ENCODE measurements at places on chromosomes 2 and 18.

DNA sequence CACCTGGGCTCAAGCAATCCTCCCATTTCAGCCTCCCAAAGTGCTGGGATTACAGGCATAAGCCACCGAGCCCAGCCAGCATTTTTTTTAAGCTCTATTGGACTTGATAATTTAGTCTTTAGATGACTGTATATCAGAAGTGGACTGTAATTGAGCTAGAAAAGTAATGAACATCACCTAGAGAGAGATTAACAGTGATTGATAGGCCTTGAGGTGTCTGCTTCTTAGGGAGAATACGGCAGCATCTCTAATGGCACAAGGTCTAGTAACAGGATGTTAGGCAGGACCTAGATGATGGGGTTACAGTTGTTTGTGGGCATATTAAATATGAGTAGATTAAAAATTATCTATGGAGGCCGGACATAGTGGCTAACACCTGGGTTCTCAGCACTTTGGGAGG lies 17.7 kb upstream of the UGGT1 start:
- no peak for DNase-seq

- no peak for DNase-seq
Measured at GRCh38 chr18:45850021-45850420, 24.5 kb downstream of the SIGLEC15 start.

GRCh38 chr18:36017232-36017631 lies 44.8 kb downstream of the RMP24 start:
- DNase-seq = no peak

GRCh38 chr2:113370478-113371091 lies 66.9 kb upstream of the ZNG1B start:
- DNase-seq = no peak

DNA sequence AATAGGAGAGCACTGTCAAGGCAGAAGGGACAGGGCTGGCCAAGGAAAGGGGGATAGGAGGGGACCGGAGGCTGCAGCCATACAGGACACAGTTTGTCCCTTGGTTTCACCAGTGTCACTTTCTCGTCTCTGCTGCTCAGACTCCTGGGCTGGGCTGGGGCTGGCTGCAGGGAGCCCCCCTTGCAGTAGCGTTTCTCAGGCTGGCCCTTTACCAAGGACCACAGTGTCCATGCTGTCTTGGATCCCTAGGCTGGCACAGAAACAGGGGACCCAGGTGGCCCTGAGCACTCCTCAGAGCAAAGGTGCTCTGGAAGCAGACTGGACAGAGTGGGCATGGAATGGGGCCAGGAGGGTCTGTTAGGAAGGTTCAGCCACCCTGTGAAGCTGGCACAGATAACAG lies 34.8 kb downstream of the ATOH8 start:
- no peak for DNase-seq

DNA sequence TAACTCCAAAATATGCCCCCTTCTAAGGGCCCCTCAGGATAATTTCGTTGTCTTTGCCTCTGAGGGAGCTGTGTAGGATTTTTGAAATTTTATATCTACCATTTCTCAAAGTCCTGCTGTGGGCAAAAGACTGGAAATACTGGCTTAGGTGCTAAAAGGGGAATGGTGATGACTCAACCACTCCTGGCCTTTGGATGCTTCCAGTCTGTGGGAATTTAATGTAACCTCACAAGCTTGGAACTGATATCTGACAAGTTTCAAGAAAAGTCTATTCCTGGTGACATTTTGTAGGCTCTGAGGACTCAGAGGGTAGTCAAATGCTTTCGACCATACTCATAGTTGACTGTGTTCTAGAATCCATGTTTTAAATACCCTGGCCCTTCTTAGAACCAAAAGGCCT lies 3.4 kb upstream of the APCDD1 start:
- no peak for DNase-seq

DNA sequence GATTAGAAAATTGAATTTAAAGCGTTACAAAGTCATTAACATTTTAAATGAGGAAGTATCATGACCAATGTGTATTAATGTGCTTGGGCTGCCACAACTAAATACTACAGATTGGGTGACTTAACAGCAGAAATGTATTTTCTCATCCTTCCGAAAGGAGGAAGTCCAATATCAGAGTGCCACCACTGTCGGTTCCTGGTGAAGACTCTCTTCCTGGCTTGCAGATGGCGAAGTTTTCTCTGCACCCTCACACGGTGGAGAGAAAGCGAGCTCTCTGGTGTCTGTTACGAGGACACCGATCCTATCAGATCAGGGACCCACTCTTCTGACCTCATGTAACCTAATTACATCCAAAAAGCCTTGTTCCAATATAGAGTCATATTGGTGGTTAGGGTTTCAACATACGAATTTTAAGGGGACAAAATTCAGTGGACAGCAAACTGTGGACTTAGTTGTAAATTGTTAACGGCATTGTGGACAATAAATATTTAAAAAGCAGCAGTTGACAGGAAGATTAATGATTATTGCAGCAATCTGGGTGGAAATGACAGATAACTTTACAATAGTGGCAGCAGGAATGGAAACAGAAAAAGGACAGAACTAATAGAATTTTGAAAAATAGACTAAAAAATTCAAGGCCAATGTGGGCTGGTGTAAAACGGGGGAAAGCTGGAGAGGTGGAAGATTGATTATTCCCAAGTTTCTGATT lies 35.1 kb upstream of the CYRIA start:
- no peak for DNase-seq

GRCh38 chr2:235709124-235709813 lies 215.4 kb downstream of the AGAP1 start:
- DNase-seq = no peak

All from NCI-H345 (cell line).